NCI-H1092 treated with DMSO at 0.1 percent for 48 hours (cell line): ENCODE measurements at places on chromosomes 11 and 22.

DNA sequence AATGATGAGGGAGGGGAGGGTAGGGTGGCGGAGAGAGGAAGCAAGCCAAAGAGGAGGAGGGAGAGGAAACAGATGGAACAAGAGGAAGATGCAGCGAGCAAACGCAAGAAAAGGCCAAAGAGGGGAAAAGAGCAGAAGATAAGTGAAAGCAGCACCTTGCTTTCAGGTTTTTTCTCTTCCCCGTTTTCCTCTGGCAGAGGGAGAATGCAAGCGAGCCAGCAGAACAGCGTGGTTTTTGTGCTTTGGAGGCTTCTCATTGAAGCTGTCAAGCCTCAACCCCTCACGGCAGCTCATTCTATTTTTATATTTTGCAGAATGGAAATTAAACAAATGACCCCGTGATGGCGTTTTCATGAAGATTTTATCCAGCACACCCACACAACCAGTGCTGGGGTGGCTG lies 67.1 kb upstream of the GRAMD1B start:
- DNase-seq = no peak

DNA sequence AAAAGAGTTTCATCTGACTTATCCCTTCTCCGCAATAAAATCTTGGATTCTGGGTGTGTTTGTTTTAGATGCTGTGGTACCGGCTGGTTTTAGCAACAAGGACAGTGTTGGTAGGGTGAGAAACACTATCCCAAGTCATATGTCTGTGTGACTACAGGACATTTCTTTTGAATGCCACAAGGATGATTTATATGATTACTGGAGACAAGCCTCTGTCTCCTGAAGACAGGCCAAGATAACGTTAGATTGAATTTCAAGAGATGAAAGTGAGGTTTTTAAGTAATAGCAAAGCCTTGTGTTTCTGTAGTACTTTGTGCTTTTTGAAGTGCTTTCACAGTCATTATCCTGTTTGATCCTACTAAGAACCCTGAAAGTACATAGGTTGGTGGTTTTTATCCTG lies 101.6 kb downstream of the COMMD9 start:
- DNase-seq = no peak

GRCh38 chr11:75859614-75860013 lies 44.6 kb downstream of the UVRAG start:
- no peak for DNase-seq

DNA sequence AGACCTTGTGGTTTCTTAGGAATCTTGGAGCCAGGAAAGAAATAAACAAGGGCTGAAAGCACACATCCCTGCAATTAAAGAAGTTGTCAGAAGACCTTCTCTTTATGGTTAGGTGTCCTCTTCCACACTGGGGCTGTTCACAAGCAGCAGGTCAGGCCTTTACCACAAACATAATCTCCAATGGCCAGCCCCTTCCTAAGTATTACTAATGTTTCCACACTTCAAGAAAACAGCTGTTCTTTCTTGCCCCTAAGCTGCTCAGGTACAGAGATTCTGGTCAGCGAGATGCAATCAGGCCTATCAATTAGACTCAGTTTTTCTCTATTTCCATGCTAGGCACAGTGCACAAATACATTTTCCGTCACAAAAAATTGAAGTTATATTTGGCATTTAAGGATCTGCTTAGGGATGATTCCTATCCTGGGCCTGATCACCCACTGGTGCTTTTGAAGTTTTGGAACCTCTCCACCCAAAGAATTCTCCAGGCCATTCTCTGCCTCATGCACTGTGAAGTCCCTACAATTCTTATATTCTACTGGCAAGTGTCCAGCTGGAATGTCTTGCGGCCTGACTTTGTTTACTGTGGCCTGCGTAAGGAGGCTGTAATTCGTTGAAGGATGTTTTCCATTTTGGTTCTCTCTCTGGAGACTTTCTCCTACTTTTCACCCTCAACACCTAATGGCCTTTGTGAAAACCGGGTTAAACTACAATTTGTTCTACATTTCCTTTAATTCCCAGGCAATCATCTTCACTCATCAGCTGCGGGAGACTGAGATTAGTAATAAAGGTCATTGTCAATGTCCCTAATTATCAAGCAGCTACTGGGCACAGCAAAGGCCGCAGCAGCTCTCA lies 5.1 kb downstream of the PRAME start:
- no peak for DNase-seq

GRCh38 chr22:46829117-46829891 lies 66.9 kb downstream of the TBC1D22A start:
- DNase-seq = no peak

DNA sequence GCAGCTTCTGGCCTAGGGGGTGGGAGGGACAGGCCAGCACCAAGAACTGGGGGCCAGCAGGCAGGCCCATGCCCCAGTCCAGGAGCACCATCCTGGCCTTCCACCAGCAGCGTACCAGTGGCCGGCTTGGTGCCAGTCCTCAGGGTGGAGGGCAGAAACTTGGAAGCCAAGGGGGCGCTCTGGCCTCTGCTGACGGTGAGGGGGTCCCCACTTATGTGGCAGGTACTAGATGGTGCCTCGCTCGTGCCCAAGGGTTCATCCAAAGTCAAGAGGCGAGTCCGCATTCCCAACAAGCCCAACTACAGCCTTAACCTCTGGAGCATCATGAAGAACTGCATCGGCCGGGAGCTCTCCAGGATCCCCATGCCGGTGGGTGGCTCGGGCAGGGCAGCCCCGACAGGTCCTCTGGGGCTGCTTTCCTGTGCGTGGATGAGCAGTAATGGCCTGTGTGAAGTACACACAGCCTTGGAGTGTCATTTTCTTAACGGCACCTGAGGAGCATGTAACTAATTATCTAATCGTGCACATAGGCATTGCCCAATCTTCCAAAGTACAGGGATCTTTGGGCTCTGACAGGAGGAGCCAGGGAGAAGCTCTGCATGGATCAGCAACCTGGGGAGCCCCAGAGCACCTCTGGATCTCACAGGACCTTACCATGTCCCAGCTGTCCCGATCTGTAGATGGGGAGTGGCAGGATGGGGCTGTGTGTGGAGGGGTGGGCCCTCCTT lies 79.1 kb downstream of the MORC2 start:
- no peak for DNase-seq

DNA sequence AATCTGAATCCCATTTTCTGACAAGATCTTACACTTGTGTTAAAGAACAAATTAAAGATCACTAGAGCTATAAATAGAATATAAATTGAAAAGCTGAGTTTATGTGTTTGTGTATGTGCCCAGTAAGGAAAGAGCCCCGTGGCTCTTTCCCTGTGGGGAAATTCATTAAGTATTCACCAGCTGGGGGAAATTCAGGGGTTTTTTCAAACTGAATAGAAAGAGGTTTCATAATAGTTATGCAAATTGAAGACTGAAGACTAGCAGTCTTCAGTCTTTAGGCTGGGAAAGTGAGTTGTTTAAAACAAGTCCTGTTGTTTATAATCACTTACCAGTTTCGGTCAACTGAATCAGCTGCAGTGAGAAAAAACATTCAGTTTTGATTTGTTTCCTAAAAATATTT lies 11.3 kb upstream of the MS4A7 start:
- DNase-seq = no peak

GRCh38 chr11:89583580-89583979 lies 92.4 kb upstream of the NOX4 start:
- DNase-seq = no peak

DNA sequence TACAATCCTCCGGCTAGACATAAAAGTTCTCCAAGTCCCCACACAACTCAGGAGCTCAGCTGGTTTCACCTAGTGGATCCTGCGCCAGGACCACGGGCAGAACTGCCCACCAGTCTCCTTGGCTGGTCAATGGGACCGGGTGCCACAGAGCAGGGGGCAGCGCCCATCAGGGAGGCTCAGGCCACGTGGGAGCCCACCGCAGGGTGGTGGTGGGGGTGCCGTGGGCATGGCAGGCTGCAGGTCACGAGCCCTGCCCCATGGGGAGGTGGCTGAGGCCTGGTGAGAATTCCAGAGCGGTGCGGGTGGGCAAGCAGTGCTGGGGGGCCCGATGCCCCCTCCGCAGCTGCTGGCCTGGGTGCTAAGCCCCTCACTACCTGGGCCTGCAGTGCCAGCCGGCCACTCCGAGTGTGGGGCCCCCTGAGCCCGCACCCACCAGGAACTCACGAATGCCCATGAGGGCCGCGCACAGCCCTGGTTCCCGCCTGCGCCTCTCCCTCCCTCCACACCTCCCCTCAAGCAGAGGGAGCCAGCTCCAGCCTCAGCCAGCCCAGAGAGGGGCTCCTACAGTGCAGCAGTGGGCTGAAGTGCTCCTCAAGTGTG lies 1091.9 kb upstream of the TENM4 start:
- DNase-seq = no peak

GRCh38 chr11:67482275-67482826 lies 475 bp upstream of the AIP start:
- DNase-seq = no peak

DNA sequence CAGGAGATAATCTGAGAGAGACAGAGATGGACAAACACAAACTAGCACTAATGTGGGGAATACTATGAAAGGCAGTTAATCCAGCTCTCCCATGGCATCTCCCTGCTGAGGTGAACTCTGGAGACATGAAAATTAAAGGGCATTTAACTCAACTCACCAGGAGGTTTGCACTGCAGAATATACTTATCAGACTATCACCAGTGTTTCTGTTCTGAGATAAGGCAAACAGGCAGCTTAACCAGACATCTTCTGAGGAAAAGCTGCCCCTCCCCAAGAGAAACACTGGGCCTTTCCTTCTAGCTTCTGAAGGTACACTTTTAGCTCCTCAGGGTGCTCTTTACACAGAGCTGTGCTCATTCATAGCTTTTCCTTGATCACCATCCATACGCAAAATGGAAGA lies 85.5 kb downstream of the AMBRA1 start:
- no peak for DNase-seq

DNA sequence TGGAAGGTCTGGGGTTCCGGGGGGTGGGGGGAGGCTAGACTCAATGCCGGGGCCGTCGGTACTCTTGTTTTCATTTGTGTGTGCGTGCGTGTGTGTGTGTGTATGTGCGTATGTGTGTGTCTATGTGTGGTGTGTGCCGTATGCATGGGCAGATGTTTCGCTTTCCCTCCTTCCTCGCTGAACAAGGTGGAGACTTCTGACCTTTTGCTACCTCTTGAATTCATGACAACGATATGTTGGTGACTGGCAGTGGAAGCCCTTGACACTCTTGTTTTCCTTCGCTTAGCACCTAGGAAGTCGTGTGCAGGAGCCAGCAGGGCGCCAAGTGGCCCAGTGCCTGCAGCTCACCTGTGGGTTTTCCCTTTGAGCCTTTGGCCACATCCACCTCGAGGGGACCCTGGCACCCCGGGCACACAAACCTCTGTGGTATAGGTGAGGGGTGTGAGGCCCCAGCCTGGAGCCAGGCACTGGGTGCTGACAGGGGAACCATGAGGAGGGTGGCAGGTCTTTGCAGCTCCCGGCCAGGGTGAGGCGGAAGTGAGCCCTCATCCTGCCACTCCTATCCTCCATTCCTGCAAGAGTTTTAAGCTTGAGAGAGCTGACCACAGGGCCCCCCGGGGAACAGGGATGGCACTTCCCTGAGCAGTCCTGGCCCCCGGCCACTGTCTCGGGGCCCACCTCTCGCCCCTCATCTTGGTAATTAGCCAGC lies 19.3 kb upstream of the TMEM191C start:
- no peak for DNase-seq

- DNase-seq = peak; percentile 58
Observed at GRCh38 chr22:41237707-41238569, 2.8 kb downstream of the CHADL start.

DNA sequence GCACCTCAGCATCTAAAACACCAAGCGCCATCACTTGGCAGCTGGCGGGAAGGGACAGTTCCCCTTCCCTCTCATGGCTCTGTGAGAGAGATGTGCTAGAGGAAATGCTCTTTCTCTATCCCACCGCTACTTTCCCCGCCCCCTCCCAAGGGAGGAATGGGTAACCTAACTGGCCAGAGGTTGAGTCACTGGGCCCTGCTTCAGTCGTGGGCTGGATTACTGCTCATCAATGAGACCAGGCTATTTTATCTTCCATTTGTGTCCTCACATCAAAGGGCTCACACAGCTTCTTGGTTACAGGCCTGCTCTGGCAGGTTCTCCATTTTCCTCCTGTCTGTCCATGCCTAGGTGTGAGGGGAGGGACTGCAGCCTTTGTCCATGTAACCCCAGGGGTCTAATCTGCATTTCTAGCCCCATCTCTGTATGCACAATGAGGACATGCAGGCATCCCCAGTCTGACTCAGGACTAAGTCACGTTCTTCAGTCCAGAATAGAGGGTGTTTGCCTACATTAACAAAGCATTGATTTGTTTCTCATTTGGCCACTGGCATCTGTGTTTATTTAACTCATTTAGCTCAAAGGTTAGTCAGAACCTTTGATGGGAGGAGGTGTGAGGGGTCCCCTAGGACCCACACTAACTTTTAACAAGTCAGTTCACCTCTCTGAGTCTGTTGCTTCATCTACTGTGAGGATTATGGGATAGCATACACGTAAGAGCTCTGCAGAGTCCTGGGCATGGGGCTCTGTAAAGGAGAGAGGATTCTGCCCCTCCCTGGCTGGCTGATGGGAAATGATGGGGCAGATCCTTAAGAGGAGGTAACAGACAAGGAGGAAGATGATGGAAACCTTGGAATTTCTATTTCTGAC lies 99.1 kb downstream of the XRRA1 start:
- DNase-seq = no peak

DNA sequence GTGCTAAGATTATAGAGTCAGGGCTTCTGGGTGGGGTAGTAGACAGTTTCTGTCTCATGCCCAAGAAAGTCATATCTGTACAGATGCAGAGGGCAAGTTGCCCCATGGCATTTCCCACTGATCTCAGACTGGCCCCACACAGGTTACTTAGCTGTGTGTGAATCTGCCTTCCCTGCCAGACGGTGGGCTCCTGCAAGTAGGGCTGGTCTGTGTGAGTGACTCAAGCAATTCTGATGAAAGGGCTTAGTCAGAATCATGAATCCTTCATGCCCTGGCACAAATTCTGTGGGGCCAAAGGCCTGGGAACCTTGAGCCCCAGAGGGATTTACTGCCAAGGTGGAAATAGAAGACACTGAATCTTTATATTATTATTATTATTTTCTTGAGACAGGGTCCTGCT lies 30.4 kb downstream of the USH1C start:
- no peak for DNase-seq

DNA sequence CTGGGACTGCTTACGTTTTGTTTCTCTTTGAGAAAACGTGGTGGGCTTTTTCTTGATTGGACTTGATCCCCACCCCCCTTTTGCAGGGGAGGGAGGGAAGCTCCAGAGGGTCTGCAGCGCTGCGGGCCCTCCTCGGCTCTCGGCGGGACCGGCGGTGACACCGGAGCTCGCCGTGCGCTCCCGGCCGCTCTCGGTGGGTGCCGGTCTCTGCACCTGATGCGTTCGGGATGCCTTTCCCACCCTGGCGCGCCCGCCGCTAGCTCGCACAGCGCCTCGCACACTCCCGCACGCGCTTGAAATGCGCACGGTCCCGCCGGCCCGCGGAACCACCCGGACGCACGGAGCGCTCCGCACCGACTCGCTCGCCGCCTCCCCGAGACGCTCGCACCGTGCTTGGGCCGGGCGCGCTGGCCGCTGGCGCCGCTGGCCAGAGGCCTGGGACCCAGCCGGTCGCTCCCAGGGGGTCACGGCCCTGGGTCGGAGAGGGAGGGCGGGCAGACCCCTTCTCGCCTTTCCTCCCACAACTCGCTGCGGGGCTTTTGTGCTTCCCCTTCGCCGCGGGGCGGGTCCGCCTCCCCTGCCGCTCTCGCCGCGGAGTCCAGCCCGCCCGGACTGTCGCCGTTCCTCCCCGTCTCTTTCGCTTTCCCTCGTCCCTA lies 1.0 kb downstream of the ZBTB16 start:
- peak; percentile 18 for DNase-seq
